Stimulated activated CD8-positive, alpha-beta memory T cell treated with anti-CD3 and anti-CD28 coated beads, Interleukin-15, amount 100 ng/mL, for 24 hours (primary cell): ENCODE measurements at places on chromosomes 16 and 17.

DNA sequence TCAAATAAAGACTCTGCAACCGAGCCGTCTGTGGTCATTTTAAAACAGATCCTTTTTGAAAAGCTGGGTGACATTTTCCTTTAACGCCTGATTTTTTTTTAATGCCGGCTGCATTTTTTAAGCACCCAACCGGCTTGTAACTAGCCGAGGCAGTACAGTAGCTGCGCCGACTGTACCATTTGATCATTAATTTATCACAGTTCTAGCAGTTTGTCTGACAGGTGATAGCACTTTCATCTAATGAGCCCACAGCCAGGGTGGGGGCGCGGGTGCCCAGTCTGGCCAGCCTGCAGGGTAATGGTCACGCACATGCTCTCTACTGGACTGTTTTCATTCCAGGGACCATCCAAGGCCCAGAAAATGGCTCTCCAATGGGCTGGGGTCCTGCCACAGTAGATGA is 68.8 kb downstream of the IRX5 start:
- DNase-seq = no peak

DNA sequence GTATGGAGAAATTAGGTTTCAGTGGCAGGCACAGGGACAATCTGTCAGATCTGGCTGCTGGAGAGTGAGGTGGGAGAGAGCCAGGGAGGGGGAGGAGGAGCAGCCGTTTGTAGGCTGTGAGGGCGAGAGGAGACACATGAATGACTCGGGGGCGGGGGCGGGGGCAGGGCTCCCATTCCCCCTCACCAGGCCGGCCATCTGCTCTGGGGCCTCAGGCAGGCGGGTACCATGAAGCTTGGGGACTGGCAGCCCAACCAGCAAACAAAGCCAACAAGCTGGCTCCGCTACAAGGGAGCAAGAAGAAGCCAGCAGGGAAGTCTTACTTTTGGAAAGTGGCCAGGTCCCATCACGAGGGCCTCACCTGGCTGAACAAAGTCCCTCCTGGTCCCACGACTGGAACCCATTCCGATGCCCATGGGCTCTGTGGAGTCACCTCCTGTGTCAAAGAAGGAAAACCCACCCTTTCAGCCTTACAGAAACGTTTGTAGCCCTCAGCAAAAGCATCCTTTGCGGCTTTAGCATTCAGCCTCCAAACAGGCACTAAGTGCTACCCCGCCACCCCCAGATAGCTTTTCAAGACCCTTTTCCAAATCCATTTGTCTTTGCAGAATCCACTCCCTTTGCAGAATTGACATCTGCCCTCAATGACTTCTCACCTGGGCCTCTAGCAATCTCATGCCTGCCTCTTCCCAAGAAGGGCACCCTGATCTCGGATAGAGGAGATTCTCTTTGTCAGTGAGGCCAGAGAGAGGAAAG is 9.2 kb upstream of the SSTR2 start:
- no peak for DNase-seq

DNA sequence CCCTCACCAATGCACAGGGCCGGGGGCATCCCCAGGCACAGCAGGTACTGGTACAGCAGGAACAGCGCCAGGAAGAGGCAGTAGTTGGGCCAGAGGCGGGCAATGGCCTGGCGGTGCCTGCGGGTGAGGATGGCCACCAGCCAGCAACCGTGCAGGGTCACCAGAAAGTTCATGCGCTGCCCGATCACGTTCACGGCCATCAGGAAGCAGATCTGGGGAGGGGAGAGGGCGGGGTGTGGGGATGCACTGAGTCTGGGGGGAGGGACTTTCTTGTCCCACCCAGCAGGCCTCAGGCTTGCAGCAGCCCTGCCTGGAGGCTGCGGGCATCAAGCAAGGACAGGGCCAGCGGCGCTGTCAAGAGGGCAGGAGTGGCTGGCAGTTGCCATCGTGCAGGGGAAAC is 25.4 kb downstream of the CTU2 start:
- no peak for DNase-seq

DNA sequence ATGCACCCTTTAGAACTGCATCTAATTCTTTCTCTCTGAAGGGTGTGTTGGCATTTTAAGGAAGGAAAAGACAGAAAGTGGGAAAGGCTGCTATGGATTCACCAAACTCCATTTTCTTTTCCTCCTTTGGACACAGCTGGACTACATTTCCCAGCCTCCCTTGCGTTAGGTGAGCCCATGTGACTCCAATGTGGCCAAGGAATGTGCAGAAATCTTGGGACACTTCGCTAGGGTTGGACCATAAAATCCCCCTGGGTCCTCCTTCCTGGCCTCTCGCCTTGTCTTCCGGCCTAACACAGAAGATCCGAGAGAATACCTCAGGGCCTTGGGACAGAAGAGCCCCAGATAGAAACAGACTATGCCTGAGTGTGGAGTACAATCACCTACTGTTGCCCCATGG is 56.3 kb downstream of the ABCC12 start:
- no peak for DNase-seq

DNA sequence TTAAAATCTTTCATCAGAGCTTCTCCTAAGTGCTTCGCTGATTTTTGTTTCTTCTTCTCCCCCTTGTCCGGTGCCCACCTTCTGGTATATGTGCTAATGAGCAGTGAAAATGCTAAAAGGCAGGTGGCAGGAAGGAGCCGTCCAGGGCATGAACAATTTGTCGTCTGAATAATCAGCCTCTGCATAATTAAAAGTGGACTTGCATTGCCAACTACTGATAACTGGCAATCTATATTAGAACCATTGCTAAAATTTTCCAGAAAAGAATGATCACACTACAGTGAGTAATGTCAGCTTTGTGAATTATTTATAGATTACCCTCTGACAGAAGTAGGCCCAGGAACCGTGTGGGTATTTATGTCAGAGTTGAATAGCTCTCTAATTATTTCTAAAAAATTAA is 28.1 kb downstream of the SERPINF1 start:
- DNase-seq = no peak

GRCh38 chr17:9386401-9386800 is 189.2 kb downstream of the STX8 start:
- DNase-seq = no peak

DNA sequence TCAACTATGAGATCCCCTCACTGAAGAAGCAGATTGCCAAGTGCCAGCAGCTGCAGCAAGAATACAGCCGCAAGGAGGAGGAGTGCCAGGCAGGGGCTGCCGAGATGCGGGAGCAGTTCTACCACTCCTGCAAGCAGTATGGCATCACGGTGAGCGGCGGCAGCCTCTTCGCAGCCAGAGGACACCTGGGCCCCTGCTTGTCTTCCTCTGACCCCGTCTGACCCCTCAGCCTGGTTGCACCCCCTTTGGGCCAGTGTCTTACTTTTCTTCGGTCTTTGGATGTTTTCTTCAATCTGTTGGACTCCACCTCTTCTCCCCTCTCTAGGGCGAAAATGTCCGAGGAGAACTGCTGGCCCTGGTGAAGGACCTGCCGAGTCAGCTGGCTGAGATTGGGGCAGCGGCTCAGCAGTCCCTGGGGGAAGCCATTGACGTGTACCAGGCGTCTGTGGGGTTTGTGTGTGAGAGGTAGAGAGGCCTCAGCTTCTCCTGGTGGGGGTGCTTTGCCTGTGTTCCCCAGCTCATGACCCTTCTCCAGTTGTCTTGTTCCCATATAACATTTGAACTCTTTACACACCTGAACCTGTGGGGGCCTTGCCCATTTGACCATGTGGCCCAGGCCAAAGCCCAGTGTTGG is 4.4 kb downstream of the CDK5RAP3 start:
- DNase-seq = no peak

GRCh38 chr17:12983991-12984884 is 33.6 kb downstream of the ELAC2 start:
- no peak for DNase-seq
